ENCODE measurements at places on chromosomes 1 and 21.
A peak's percentile ranks its signal among the peaks of the same experiment; 100 is the strongest.

GRCh38 chr1:198845271-198845670 is 206.4 kb downstream of the PTPRC start:
- DNase-seq: no peak

GRCh38 chr1:85171721-85172120 is 29.1 kb downstream of the SYDE2 start:
- no peak for DNase-seq

DNA sequence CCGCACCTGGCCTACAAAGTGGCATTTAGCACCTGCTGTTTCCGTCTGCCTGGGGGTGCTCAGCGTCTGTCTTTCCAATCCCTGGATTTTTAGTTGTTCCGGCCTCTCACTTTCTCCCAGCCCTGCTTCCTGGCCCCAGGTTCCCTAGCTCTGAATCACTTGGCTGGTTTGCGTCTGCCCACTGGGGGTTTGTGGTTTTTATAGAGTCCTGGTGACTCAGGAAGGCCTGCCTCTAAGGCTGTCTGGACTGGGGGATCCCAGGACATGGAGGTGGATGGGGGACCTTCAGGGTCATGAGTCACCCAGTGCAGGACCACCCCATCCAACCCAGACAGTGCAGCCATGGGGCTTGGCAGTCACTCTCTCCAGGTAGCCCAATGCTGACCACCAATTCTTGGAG is 53.5 kb downstream of the MRPL37 start:
- DNase-seq: peak; percentile 97

GRCh38 chr1:156662005-156662799 is 15.0 kb downstream of the NES start:
- peak; percentile 86 for DNase-seq

DNA sequence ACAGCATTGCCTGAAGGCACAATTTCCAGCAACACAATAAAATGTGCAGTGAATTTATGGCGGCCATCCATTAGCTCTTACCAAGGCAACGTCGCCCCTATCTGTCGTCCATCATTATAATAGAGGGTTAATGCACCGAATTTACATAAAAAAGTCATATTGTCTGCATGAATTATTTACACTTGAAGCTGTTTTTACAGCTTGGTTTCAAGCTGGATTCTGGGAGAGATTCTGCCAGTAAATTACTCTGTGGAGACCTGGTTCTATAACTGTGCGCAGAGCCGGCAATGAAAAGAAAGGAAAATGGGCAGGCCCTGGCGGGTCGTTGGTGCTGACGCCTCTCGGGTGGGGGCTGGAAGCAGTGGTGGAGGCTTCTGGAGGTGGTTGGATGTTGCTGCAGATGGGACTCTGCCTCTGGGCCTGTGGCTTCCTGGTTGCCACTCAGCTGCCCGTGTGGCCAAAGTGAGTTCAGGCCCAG is 48.9 kb upstream of the POU3F1 start:
- DNase-seq: no peak
